SW480 (cell line): ENCODE measurements at places on chromosomes 3 and 15.
A peak's percentile ranks its signal among the peaks of the same experiment; 100 is the strongest.

GRCh38 chr15:82774496-82774895 lies 31.4 kb downstream of the FSD2 start:
- DNase-seq: no peak

DNA sequence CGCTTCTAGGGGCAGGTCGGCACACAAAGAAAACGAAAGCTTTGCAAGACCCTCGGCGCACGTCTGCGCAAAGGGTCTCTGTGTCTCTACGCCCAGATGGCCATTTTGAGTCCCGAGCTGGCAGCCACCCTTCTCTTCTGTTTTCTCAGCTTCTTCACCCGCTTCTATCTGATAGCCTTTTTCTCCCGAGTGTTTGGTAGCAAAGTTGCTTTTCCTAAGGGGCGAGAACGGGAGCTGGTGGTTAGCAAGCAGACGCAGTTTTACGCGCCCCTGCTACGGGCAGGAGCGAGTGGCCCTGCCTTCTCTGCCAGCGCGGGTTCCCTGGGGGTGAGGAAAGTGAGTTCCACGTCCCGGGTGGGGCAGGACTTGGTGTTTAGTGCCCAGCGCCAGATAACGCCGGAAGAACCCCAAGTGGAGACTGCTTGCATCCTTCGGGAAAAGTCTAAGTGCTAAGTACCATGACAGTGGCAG lies 2.9 kb upstream of the MKRN2 start:
- peak; percentile 36 for DNase-seq

- no peak for DNase-seq
Observed at GRCh38 chr3:158103887-158104327, 2.3 kb downstream of the SHOX2 start.

DNA sequence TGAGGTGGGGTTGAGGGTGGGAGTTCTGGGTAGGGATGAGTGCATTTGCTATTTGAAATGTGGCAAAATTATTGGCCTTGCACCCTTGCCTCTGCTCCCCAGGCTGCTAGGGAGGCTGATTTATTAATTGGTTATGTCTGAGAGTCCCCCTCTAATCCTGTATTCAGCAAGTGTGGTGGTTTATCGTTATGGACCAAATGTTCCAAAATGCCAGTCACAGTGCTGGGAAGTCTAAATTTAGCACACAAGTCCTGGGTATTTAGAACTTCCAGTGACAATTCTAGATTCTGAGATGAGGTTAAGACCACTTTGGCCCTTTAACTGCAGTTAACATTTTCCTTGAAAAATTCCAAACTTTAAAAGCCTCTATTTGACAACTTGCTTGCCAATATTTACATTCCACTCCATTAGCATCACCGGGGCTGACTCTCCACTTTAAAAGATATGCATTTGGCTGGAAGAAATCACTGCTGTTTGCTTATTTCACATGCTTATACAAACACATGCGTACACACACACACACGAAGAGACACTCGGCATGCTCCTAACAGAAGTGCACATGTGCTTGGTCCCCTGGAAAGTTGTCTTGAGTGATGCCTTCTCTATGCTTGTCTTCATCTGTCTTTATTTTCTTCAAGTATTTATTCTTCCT lies 247.7 kb downstream of the IL20RB start:
- DNase-seq: no peak

DNA sequence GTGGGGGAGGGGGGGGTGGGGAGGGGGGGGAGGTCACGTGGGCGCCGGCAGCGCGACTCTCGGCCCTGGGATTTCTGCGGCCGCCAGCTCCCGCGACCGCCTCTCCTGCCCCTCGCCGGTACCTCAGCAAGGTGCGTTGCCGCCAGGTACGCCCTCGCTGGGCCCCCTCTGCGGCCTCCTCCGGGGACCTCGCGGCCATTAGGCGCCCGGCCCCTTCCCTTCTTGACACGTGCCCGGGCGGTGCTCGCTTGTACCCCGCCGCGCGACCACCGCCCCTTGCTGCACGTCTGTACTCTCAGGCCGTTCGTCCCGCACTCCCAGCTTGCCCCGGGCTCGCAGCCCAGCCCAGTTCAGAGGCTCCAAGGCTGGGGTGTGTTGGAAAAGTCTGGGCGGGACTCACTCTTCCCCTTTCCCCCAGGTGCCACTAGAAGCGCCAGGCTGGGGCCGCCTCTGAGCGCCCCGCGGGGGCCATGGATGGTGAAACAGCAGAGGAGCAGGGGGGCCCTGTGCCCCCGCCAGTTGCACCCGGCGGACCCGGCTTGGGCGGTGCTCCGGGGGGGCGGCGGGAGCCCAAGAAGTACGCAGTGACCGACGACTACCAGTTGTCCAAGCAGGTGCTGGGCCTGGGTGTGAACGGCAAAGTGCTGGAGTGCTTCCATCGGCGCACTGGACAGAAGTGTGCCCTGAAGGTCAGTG lies at the start of gene MAPKAPK3:
Gene MAPKAPK3 (plus strand): TSS at position 56 of the 696 bp plus-strand sequence. CDS start 415 bp downstream, at position 471.
- DNase-seq: no peak

GRCh38 chr3:151015767-151016477 lies 43.4 kb upstream of the CLRN1 start:
- no peak for DNase-seq

GRCh38 chr3:112755845-112756613 lies 90.6 kb downstream of the CD200R1L start:
- DNase-seq: no peak

DNA sequence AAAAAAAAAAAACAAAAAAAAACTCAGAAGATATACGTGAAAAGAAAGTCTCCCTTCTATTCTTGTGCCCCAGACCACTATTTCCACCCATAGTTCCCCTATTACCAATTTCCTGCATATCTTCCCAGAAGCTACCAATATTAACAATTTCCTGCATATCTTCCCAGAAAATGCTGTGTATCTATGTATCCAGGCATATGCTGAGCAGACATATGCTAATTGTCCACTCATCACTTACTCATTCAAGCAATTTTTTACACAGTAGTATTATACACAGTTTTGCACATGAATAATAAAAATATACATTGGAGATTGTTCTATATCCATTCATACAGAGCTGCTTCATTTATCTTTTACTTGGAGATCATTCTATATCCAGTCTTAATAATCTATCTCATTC lies 12.6 kb upstream of the SLMAP start:
- DNase-seq: no peak

DNA sequence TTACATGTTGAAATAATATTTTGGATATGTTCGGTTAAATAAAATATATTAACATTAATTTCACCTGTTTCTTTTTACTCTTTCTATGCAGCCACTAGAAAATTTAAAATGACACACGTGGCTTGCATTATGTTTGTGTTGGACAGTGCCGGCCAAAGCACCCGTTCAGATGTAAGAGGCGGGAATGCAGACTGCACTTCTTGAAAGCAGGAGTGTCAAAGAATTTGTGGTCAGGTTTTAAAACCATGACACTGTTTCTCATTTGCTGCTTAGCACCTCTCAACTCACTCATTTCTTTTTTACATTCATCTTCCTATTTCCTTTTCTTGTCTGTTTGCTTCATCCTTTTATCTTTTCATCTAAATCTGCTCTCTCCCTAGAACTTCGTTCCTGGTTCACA lies 35.3 kb upstream of the MINAR1 start:
- DNase-seq: no peak

DNA sequence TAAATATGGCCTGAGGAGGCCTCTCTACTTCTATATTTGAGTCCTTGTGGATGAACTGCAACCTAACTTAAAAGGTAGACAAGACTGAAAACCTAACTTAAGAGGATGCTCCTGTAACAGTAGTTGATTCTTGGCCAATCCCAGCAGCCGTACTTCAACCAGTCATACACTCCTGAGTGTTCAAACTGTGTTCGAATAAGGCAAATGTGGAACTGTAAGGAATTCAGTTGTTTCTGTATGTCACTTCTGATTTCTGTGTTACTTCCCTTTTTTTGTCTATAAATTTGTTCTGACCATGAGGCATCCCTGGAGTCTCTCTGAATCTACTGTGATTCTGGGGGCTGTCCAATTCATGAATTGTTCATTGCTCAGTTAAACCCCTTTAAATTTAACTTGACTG lies 20.5 kb downstream of the GALK2 start:
- no peak for DNase-seq

DNA sequence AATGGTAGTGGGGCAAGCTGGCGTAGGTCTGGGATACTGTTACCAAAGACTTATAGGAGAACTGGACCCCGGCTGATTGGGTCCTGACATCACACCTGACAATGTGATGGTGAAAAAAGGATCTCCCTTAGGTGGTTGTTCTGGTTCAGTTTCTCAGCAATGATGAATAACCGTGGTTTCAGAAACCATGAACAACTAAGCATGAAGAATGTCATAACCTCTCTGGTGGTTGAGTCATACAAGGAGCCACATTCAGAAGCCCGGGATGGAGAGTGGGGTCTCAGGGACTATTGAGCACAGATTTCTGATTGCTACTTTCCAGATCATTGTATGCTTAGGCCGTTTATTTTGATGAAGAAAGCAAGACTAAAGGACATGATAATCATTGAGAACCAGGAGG lies 17.4 kb downstream of the GPR160 start:
- peak; percentile 21 for DNase-seq

DNA sequence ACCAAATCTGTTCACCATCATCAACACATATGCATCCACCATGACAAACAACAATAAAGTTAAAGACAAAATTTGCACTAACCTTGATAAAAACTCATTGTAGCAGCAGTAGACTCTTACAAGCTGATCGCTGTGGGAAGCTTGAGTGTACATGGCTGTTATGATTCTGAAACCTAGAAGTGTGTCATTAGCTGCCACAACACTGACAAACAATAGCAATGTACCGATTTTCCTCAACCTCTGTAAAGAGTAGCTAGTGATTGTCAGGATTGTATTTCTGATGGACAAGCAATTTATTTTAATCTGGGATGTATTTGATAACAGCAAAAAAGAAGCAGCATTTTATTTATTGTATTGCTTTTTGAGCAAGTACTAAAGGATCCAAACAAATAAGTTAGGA lies 1357.7 kb downstream of the ROBO1 start:
- DNase-seq: no peak

DNA sequence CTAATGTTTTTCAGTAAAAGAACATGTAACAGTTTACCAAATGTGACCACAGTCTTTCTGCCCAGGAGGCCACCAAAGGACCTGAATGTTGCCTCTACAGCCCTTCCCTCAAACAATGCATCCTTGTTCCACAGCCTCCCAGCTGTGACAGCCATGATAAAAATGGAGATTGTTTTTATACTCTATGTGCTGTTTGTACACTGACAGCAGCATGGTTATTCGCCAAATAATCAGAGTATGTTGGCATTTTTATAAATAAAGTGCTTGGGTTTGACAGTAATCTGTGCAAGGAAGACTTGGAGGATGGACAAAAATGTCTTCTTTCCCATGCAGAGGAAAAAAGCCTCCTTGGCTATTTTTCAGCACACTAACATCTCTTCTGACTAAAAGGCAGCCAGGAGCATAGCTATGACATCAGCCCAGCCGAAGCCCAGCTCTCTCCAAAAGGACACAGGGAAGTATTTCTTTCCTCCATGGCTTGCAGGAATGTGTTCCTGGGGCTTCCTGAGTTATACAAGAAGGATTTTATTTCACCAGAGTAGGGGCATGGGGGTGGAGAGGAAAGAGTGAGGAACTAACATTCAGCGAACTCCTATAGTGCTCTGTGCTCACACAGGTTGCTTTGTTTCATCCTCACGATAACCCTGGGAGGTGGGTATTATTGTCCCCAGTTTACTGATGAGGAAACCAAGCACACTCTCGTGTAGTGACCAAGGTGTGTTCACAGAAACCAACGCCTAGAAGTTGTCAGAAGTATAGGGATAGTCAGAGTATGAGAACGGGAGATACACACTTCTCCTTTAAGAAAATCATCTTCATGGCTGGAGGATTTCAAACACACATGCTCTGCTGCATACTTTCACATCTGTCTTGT lies 339.7 kb downstream of the MECOM start:
- no peak for DNase-seq

GRCh38 chr15:23646165-23647000 lies 1.3 kb downstream of the MAGEL2 start:
- DNase-seq: no peak

- no peak for DNase-seq
Observed at GRCh38 chr3:14254812-14255702, 76.4 kb downstream of the LSM3 start.

DNA sequence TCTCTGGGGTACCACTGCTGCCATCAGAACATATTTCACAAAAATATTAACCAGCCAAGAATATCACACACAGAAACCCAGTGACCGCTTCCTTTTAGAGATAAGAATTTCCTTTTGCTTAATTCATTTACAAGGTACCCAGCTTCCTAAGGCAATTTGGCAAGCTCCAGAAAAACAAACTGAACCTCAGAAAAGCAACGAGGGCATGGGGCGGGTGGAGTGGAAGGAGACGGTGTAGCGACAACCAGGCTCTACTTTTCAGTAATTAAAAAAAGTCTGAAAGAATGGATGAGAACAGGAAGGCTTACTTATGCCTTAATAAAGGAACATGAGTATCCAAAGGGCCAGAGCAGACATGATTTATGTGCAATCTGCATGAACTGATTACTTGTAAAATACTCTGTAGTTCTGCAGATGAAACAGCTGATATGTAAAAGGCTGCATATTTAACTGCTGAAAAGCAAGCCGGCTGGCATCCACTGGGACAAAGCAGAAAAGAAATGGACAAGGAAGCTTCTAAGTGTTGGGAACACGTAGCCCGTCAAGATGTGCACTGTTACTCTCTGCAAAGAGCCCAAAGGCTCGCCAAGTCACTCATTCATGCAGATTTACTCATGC lies 18.6 kb downstream of the RFTN1 start:
- DNase-seq: no peak

GRCh38 chr15:58064082-58064979 lies 1.2 kb downstream of the ALDH1A2 start:
- no peak for DNase-seq
